Stomach (tissue), 19 donors: ENCODE measurements at places on chromosomes 11 and 22. TPM values are rescaled to one million over a fixed set of nuclear protein-coding genes. Genes with fewer than 3 reads are reported as not detected.

DNA sequence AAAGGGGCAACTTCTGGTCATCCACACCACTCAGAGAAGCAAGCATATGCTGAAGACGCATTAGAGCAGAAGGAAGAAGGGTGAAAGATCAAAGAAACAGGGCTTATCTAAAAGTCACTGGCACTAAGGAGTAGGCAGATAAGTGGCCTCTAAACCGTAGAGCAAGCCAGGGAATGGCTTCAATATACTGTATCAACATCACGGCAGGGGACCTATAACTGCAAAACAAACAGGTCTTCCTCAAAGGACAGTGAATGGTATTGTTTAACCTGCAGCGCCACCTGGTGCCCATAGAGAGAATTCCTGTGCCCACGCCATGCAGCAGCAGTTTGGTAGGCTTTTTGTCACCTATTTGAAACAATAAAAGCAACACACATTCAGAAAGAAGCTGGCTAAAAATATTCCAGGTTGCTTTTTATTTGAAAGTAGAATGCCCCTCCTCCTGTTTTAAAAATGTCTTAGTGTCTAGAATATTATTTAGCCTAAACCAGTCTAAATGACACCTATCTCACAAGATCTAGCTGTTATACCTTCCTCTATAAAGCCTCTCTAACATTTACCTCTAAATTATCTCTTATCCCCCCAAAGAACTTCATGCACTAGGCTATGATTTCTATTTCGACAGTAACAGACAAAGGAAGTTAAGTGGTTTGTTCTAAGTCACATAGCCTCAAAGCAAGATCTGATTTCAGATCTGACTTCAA is 21.8 kb downstream of the SNX19 start:
- H3K27me3 ChIP-seq = no peaks in the 10 kb centered on the region
- peak; percentile 75 for DNase-seq
- H3K27ac ChIP-seq = peak overlapping the region; percentile 82
- H3K4me3 ChIP-seq = no peak overlapping the region

Gene SERPIND1
- total RNA-seq = not detected

Gene EIF3D
- 202 TPM for total RNA-seq

DNA sequence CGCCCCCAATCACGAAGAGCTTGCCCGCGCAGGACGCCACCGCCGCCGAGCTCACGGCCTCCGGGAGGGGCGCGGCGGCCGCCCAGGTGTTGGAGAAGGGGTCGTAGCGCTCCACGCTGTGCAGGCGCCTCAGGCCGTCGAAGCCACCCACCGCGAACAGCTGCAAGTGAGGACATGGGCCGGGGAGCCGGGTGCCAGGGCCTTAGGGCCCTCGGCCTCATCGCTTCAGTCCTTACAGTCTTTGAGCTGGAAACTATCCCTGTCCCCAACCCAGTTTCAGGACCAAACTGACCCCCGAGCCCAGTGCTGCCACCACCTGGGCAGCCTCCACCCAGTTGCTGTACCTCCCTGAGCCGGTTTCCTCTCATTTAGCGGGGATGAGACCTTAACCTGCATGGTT is 7.6 kb downstream of the KLHL35 start:
- H3K4me1 ChIP-seq = peaks cover 38% of the 10 kb centered on the region
- H3K4me3 ChIP-seq = no peak overlapping the region
- no peak overlapping the region for H3K27ac ChIP-seq
- H3K36me3 ChIP-seq = peaks cover 13% of the 10 kb centered on the region
- H3K27me3 ChIP-seq = peaks cover 21% of the 10 kb centered on the region

DNA sequence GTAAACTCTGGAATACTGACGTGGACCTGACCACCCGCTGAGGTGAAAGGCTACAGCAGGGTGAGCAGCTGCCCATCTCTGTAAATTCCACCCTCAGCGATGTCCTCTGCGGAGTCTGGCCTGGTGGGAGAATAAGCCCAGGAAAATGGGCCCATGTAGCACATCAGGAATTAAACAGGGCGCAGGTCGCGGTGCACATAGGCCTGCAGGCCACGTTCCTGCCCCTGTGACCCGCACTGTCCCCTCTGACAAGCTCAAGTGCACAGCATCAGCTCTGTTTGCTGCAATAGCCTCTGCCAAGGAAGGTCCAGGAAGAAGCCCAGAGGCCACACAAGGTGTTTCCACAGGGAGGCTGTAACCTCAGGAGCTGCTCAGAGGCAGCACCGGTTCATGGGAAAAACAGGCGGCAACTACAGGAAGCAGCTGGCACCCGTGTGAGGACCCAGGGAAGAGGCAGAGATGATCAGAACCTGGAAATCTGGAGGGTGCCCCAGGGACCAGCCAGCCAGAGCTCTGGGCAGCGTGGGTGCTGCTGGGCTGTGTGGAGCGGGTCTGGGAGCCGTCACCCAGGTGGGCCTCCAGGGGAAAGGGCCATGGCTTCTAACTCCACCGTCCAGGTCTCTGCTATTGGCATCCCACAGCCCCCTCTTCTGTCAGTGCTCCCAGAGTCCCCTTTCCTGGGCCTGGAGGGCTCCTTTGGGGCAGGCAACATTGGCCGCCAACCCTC is 808 bp upstream of the IFITM2 start:
- H3K27me3 ChIP-seq = no peaks in the 10 kb centered on the region
- H3K4me1 ChIP-seq = peaks cover 29% of the 10 kb centered on the region
- H3K4me3 ChIP-seq = no peak overlapping the region
- peak overlapping the region; percentile 0 for H3K27ac ChIP-seq
- no peaks in the 10 kb centered on the region for H3K36me3 ChIP-seq
